COR-L47 (cell line): ENCODE measurements at places on chromosomes 6 and 20.

DNA sequence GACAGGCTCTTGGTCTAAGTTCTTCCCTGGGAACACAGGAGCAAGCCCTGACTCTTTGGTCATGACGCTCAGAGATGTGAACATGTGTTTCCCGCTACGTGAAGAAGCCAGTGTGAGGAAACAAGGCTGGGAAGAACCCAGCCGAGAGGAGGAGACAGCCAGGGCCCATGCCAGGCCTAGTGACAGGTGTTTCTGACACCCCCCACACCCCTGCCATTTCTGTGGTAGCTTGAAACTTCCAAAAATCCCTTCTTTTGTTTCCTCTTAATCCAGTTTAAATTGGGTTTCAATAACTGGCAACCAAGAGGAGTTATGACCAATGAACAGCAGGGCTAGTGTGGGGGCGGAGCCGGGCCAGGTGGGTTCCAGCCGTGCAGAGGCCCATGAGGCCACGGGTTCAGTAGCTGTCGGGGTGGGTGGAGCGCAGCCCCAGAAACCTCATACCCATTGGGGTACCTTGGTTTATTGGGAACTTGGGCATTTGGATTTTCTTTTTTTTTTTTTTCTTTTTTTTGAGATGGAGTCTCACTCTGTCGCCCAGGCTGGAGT, 33.5 kb downstream of the WRNIP1 start:
- DNase-seq: no peak

- no peak for DNase-seq
These were observed 131.6 kb downstream of the RFX6 start for GRCh38 chr6:117008618-117009017.

- DNase-seq: peak; percentile 19
These were observed 78.3 kb upstream of the CTNNBL1 start for GRCh38 chr20:37615340-37616109.

DNA sequence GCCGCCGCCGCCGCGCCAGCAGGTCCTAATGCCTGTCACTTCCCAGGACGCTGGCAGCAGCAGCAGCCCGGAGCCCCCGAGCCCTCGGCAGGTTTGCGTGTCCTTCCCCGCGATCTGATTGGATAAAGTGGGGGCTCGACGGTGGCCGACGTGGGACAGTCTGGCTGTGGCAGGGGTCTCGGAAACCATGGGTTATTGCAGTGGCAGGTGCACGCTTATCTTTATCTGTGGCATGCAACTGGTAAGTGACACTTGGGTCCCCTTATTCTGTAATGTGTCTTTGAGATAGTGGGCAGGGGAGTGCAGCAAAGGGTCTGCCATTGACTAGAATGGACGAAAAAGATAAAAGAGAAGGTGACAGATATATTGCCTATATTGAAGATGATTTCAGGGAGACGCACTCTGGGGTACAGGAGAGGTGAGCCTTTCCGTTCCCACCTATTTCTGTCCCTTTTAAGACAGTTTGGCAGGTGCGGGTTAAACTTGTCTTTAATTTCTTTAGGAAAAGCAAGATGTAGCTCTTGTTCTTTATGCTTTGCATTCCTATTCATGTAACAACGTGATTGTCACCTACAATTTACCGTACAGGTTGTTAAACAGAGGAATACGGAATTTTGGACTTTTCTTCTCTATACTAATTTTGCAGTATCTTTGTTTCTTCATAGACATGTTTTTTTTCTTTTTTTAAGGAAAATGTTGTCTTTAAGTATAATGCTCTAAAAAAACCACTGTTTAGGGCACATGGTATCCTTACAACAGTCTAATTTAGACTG, 535 bp downstream of the NKAIN2 start:
- DNase-seq: peak; percentile 65

- no peak for DNase-seq
These were observed 27.6 kb downstream of the BCKDHB start for GRCh38 chr6:80134065-80134464.

DNA sequence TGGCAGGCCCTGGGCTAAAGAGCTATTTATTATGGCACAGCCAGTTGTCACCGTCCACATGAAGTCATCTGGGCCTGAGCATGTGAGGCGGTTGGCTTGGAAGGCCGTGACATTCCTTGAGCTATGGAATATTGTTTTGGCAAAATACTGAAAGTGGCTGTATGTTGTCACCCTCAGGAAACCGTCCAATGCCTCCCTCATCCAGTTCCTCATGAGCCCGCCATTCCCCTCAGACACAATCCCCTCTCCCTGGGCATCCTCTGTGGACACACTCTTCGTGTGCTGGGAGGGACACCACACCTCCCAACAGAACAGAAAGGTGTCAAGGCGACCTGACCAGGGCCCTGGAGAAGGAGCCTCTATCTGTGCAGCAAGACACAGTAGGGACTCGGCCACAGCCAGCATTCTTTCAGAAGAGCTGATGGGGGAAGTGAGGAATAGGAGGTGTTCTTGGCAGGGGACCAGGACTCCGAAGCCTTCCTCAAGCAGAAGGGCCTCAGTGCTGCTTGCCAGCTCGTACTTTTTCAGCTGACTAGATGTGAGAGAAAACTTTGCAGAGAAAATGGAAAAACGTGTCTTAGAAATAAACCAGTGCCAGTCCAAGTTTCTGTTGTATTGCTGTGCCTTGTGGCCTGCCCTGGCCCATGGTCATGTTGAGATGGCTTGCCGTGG, 120.5 kb downstream of the SOD2 start:
- no peak for DNase-seq

GRCh38 chr6:2385471-2385983, 140.1 kb upstream of the GMDS start:
- no peak for DNase-seq

DNA sequence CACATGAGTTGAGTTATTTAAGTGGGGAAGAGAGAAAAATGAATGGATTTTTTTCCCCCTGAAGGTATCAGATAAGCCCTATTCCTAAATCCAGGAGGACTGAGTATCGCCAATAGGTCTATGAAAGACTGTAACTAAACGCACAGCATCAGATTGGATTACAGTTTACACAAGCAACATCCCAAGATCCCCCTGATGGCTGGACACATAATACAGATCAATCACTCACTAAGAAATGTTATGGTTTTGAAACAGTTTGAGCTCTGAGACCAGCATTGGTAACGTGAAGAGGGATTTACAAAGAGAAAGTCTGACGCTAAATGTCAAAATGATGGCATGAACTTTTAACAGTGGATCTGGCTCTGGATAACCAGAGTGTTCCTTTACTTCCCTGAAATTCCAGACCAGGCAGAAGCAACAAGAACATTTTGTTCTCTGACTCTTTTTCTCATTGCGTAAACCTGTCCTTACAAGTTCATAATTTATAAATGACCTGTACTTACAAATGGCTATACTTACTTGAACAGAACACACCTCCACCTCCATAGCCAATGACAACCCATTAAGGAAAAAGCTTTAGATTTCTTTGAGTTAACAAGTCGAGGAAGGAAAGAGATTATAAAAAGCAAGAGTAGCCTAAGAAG, 131.8 kb upstream of the BEND3 start:
- no peak for DNase-seq

GRCh38 chr6:156107624-156108101, 652.0 kb upstream of the NOX3 start:
- no peak for DNase-seq

DNA sequence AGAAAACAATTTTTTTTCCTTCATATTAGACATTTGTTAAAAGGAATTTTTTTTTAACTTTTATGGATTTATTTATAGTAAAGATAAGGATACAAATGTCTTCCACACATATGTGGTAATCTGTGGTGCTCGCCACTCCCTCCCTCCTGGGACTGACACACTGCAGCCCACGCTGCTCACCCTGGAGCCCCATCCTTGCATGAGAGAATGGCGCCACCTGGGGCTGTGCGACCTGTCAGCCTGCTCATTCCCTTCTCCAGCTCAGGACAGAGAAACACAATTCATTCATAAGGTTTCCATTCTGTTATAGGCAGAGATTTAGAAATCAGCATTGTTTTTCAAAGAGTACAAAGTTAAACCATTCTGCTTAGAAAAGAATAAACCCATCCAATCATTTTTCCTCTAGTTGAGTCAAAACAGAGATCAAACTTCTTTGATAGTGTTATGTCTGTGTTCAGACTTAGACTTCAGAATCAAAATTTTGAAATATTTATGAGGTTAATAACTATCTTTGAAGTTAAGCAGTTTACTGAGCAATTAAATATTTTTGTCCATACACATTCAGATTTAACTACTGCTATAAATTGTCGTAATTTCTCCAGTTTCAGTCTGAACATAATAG, 42.8 kb upstream of the DYNLRB1 start:
- peak; percentile 38 for DNase-seq

GRCh38 chr6:169887529-169888140, 136.2 kb downstream of the ERMARD start:
- no peak for DNase-seq

DNA sequence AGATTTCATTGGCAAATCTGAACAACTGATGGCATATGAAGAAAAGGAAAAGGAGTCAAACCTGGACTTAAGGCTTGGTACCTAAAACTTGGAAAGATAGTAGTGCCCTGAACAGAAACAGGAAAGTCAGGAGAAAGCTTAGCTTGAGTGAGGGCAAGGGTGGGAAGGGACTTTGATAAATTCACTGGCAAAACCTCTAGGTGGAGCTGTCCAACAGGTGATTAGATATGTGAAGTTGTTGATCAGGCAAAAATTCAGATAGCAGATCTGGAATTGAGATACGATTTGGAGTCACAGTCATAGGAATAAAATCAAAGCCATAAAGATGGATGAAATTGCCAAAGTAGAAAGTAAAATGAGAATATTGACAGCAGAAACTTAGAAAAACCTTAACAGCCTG, 16.1 kb upstream of the ZNF292 start:
- DNase-seq: peak; percentile 49

- DNase-seq: no peak
These were observed 31.6 kb downstream of the DSE start for GRCh38 chr6:116402108-116402937.

DNA sequence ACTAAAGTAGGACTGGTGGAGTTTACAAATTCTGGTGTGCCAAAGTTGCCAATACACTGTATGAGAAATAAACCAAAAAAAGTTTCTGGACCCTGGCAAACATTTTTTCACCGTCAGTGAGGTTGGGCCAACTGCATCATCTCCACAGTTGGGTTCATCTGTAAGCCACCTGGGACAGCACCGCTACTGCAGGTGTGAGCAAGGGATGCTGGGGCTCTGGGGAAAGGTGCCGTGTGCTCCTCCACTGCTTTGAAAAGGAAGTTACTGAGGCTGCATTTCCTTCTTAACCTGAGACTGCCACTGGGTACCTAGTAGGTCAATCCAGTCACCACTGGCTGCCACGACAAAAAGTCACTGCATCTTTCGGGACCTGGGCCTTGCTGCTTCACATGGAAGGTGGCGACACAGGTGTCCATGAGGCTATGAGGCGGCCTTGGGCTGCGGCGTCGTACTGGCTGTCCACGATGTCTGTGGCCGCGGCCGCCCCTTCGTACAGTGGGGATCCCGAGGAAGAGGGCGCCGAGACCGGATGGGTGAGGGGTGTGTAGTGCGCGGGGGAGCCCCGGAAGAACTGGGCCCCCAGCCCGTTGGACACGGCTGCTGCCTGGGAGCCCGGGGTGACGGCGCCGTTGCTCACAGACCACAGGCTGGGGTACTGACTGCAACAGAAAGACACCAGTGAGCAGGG, 9.6 kb downstream of the TBXT start:
- no peak for DNase-seq

DNA sequence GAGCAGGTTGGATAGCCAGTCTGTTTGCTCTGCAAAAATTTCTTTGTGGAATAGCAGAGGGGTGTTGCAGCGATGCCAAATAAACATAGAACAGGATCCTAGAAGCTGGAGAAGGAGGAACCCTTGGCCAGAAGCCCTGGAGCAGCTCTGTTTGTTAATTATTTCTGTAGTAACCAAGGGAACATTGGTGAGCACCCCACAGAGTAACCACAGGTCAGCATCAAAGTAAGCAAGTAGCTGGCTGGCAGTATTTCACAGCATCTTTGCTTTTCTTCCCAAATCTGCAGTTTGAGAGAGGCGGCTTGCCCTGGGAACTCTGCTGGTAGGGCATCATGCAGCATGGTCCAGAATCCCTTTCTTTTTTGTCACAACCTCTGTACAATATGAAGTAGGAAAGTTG, 12.7 kb upstream of the APMAP start:
- DNase-seq: peak; percentile 85

- DNase-seq: no peak
These were observed 45.7 kb downstream of the PPARD start for GRCh38 chr6:35388030-35388429.

- DNase-seq: no peak
These were observed 265.7 kb upstream of the PRND start for GRCh38 chr20:4455996-4456395.

- DNase-seq: no peak
These were observed 370.7 kb upstream of the TSHZ2 start for GRCh38 chr20:52601295-52601971.

- DNase-seq: no peak
These were observed 49.0 kb downstream of the TMEM170B start for GRCh38 chr6:11586536-11586935.

- no peak for DNase-seq
These were observed 123.3 kb upstream of the DUSP22 start for GRCh38 chr6:168865-169455.

DNA sequence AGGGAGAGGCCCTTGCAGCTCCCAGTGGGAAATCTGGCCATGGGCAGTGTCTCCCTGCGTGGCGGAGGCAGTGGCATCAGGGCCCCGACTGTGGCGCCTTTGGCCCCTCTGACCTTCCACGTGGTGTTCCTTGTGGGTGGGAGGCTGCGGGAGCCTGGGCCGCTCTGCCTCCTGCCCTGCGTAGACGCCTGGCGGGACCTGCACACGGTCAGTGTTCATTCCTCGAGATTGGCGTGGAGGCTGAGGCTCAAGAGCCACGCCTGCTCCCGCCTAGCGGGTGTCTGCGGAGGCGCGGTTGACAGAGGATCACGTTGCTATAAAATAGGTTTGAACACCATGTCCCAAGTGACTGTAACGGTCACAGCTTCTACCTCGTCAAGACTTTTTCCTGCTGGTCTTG, 14.0 kb downstream of the COL9A3 start:
- no peak for DNase-seq

DNA sequence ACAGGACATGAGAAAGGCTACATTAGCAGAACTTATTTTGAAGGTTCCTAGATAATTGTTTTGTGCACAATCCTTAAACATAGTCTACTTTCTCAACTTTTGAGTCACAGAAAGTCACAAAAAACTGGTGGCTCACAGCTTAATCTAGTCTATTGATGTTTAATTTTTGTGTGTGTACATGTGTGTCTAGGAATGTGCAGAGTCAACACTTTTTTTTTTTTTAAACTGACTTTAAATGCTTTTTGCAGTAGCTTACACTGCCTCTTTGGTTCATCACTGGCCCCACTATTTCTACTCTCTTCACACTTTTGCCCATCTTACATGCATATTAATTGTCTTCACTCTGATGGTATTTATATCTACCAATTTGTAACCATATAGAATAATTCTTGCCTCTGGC, 566.9 kb downstream of the BCKDHB start:
- DNase-seq: no peak

- no peak for DNase-seq
These were observed 19.7 kb downstream of the ADTRP start for GRCh38 chr6:11758878-11759277.
